ENCODE measurements at places on chromosomes 13 and 19.

- no peaks in the 10 kb centered on the region for H3K27me3 ChIP-seq
- peaks cover 41% of the 10 kb centered on the region for H3K4me1 ChIP-seq
- no peak overlapping the region for H3K27ac ChIP-seq
- no peaks in the 10 kb centered on the region for H3K36me3 ChIP-seq
- DNase-seq, result no peak
These were observed 72.0 kb downstream of the ALOX5AP start for GRCh38 chr13:30807392-30807791.

DNA sequence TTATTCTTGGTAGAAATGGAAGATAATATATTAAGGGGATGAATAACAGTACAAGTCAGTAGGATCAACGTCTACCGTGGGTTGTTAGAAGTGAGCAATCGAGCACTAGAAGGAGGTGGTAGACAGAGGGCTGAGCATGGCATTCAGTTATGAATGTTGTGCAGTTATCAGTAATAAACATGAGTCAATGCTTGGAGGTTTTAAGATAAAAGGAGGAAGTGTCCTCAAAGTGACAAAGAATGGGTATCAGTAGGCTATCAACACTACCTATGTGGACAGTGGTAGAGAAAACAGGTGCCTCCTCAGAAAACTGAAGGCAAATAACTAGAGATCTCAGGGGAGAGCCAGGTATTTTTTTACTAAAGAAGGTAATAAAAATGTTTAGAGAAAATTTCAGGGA, 1607.0 kb downstream of the PCDH9 start:
- no peak for DNase-seq
- no peak overlapping the region for H3K27ac ChIP-seq
- H3K27me3 ChIP-seq, result no peaks in the 10 kb centered on the region
- no peak overlapping the region for H3K4me3 ChIP-seq

DNA sequence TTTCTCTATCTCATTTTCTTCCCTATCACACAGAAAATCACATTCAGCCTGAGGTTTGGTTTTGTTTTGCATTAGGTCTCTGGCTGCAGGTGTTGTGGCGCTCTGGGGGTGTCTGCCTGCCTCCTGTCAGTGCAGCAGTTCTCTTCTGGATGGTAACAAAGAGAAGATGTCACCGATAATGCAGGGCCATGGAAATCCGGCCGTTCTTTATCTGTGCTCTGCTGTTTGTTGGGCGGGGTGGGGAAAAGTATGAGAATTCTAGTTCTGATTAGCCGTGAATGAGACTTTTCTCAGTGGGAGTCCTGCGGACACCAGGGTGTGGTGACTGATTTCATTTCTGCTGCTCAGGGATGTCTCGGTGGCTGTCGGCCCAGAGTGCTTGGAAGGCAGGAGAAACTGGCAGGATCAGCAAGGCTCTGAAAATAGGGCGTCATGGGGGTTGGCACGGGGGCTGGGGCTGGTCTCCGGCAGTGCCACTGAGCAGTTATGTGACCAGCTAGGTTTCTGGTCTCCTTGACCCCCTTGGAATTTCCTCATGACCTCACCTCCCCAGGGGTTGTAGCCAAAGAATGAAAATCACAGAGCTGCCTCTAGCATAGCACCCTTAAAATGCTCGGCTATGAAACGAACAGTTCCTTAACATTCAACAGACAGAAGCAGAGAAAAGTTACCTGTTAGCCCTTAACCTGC, 5.0 kb downstream of the RNF113B start:
- peak overlapping the region; percentile 80 for H3K27ac ChIP-seq
- peaks cover 30% of the 10 kb centered on the region for H3K4me1 ChIP-seq
- no peaks in the 10 kb centered on the region for H3K27me3 ChIP-seq
- H3K36me3 ChIP-seq, result no peaks in the 10 kb centered on the region
- peak overlapping the region; percentile 7 for H3K4me3 ChIP-seq
- peak; percentile 68 for DNase-seq

DNA sequence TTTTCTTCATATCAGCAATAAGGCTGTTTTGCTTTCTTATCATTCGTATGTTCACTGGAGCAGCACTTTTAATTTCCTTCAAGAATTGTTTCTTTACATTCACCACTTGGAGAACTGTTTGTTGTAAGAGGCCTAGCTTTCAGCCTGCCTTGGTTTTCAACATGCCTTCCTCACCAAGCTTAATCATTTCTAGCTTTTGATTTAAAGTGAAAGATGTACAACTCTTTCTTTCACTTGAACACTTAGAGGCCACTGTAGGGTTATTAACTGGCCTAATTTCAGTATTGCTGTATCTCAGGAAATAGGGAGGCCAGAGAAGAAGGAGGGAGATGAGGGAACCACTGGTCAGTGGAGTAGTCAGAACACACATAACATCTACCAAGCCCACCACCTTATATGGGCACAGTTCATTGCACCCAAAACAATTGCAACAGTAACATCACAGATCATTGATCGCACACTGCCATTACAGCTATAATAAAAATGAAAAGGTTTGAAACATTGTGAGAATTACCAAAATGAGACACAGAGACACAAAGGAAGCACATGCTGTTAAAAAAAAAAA, 181.4 kb upstream of the TUBA3C start:
- no peak overlapping the region for H3K4me3 ChIP-seq
- H3K27ac ChIP-seq, result no peak overlapping the region
- no peak for DNase-seq
- H3K27me3 ChIP-seq, result no peaks in the 10 kb centered on the region
- no peaks in the 10 kb centered on the region for H3K36me3 ChIP-seq
- H3K4me1 ChIP-seq, result no peaks in the 10 kb centered on the region

- H3K4me3 ChIP-seq, result no peak overlapping the region
- peaks cover 5% of the 10 kb centered on the region for H3K27me3 ChIP-seq
- no peak overlapping the region for H3K27ac ChIP-seq
- H3K4me1 ChIP-seq, result no peaks in the 10 kb centered on the region
- no peaks in the 10 kb centered on the region for H3K36me3 ChIP-seq
These were observed 11.6 kb upstream of the GTF2F2 start for GRCh38 chr13:45108716-45109101.

DNA sequence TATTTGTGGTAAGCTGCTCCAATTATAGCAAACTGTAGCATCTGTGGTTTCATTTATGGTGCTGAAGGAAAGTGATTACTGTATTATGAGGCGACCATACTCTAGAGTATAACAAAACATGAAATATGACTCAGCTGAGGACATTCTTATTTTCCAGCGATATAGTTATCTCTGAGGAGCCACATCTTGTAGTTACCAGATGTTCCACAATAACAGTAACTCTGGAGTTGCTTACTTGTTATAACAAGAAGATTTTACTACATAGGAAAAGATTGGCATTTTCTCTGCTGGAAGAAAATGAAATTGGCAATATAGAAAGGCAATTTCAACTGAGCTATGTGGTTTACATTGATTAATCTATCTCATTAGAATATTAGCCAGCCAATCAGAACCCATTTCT, 1634.2 kb downstream of the PCDH9 start:
- no peaks in the 10 kb centered on the region for H3K27me3 ChIP-seq
- H3K36me3 ChIP-seq, result no peaks in the 10 kb centered on the region
- no peaks in the 10 kb centered on the region for H3K4me1 ChIP-seq
- DNase-seq, result no peak

GRCh38 chr19:40594657-40595091, 6.5 kb upstream of the LTBP4 start:
- no peaks in the 10 kb centered on the region for H3K36me3 ChIP-seq
- H3K4me3 ChIP-seq, result no peak overlapping the region
- peaks cover 34% of the 10 kb centered on the region for H3K4me1 ChIP-seq
- no peak for DNase-seq
- peaks cover 24% of the 10 kb centered on the region for H3K27me3 ChIP-seq

DNA sequence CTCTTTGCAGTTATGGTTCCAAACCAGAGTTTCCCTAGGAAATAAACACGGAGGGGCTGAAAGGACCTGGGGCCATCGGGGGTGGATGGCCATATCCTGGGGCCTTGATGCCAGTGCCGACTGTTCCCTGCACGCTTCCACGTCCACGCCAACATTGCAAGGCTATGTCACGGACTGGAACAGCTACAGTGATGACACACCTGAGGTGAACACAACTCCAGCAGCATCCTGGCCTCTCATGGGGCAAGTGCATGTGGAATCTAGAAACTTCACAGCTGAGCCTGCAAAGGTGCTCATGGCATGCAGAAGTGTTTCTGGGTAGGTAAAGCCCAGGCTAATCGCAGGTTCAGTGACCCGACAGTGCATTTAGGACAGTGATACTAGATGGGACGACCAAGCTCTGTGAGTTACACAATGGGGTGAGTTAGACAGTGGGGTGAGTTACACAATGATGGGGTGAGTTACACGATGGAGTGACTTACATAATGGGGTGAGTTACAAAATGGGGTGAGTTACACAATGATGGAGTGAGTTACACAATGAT, 52.0 kb upstream of the GAS6 start:
- peaks cover 36% of the 10 kb centered on the region for H3K27me3 ChIP-seq
- DNase-seq, result peak; percentile 35
- H3K4me3 ChIP-seq, result no peak overlapping the region
- no peaks in the 10 kb centered on the region for H3K36me3 ChIP-seq

DNA sequence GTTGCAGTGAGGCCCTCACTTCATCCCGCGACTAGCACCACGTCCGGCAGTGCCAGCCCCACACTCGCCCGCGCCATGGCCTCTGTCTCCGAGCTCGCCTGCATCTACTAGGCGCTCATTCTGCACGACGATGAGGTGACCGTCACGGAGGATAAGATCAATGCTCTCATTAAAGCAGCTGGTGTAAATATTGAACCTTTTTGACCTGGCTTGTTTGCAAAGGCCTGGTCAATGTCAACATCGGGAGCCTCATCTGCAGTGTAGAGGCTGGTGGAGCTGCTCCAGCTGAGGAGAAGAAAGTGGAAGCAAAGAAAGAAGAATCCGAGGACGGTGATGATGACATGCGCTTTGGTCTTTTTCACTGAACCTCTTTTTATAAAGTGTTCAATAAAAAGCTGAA, 48.6 kb downstream of the NLRP12 start:
- no peak overlapping the region for H3K4me3 ChIP-seq
- H3K36me3 ChIP-seq, result no peaks in the 10 kb centered on the region
- no peak for DNase-seq
- H3K27ac ChIP-seq, result no peak overlapping the region
- H3K27me3 ChIP-seq, result peaks cover 7% of the 10 kb centered on the region
- no peaks in the 10 kb centered on the region for H3K4me1 ChIP-seq

- H3K4me1 ChIP-seq, result peaks cover 14% of the 10 kb centered on the region
- no peak for DNase-seq
- H3K36me3 ChIP-seq, result peaks cover 5% of the 10 kb centered on the region
- no peak overlapping the region for H3K27ac ChIP-seq
- H3K4me3 ChIP-seq, result no peak overlapping the region
These were observed 4.4 kb downstream of the DOCK6 start for GRCh38 chr19:11257846-11258380.

DNA sequence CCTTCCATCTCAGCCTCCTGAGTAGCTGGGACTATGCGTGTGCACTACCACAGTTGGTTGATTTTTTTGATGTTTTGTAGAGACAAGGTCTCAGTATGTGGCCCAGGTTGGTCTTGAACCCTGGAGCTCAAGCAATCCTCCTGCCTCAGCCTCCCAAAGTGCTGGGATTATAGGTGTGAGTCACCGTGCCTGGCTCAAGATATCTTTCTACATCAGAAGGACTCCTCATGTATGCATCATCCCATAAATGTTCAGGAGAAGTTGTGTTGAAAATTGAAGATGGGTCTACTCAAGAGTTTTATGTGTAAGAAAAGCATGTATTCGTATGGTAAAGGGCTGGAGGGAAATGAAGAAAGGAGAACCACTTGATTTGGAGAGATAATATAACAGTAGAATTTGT, 71.8 kb upstream of the STK24 start:
- no peak overlapping the region for H3K4me3 ChIP-seq
- peaks cover 23% of the 10 kb centered on the region for H3K4me1 ChIP-seq
- no peak for DNase-seq
- H3K36me3 ChIP-seq, result no peaks in the 10 kb centered on the region
- no peak overlapping the region for H3K27ac ChIP-seq

DNA sequence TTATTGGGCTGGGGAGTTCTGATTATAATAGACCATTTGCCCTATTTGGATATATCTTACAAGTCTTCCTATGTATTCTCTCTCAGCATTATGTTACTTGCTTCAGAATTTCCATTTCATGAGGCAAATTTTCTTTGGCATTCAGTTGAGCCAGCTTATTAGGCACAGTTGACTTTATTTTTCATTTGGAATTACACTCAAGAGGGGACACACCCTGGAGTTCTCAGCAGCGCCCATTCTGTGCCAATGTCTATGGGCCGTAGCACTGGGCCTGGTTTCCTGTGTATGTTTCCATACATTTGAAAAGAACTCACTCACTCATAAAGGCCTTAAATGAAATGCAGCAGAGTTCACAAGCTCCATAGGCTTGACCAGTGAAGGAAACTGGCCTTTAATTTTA, 138.5 kb downstream of the KLF12 start:
- H3K4me1 ChIP-seq, result peaks cover 14% of the 10 kb centered on the region
- H3K27ac ChIP-seq, result no peak overlapping the region
- no peaks in the 10 kb centered on the region for H3K36me3 ChIP-seq
- no peak for DNase-seq
- H3K4me3 ChIP-seq, result no peak overlapping the region
- no peaks in the 10 kb centered on the region for H3K27me3 ChIP-seq

DNA sequence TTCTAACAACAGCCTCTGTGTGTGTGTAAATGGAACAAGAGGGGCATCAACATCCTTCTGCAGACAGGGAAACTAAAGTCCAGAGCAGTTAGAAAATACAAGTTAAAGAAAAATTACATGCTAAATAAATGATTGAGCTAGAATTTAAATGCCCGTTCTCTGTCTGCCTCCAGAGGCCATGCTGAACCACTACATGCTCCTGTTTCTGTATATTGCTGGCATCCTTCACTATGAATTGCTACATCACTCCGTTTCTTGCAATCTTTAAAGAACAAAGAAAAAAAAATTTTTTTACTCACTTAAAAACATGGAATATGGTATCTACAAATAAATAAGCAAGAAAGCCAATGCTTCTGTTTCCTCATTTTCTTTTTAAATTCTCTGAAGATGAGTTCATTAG, 47.9 kb downstream of the DCT start:
- H3K4me3 ChIP-seq, result no peak overlapping the region
- no peaks in the 10 kb centered on the region for H3K27me3 ChIP-seq
- H3K4me1 ChIP-seq, result no peaks in the 10 kb centered on the region

- H3K27me3 ChIP-seq, result peaks cover 3% of the 10 kb centered on the region
- peak; percentile 51 for DNase-seq
- no peaks in the 10 kb centered on the region for H3K36me3 ChIP-seq
- no peak overlapping the region for H3K27ac ChIP-seq
- H3K4me3 ChIP-seq, result no peak overlapping the region
These were observed 2.8 kb downstream of the WTIP start for GRCh38 chr19:34484328-34484727.

- DNase-seq, result no peak
- H3K4me1 ChIP-seq, result peaks cover 67% of the 10 kb centered on the region
- peak overlapping the region; percentile 79 for H3K27ac ChIP-seq
- H3K36me3 ChIP-seq, result peaks cover 5% of the 10 kb centered on the region
- no peaks in the 10 kb centered on the region for H3K27me3 ChIP-seq
- no peak overlapping the region for H3K4me3 ChIP-seq
These were observed 2.9 kb downstream of the CEBPG start for GRCh38 chr19:33376423-33376822.

- no peaks in the 10 kb centered on the region for H3K4me1 ChIP-seq
- H3K36me3 ChIP-seq, result no peaks in the 10 kb centered on the region
- H3K27ac ChIP-seq, result no peak overlapping the region
- no peak overlapping the region for H3K4me3 ChIP-seq
These were observed 298.3 kb upstream of the DACH1 start for GRCh38 chr13:72165276-72165675.

GRCh38 chr19:37905946-37906868, at the start of gene WDR87:
Gene WDR87, minus strand, starts transcription at chr19:37906594. Its CDS starts 8,355 bp downstream, at chr19:37898239.
- peaks cover 20% of the 10 kb centered on the region for H3K4me1 ChIP-seq
- no peaks in the 10 kb centered on the region for H3K36me3 ChIP-seq
- no peaks in the 10 kb centered on the region for H3K27me3 ChIP-seq
- H3K4me3 ChIP-seq, result peak within 1 kb of the TSS; percentile 98
- peak within 1 kb of the TSS; percentile 67 for H3K27ac ChIP-seq

All from suprapubic skin (tissue), 4 donors.